ENCODE measurements at places on chromosomes 3 and 15.

DNA sequence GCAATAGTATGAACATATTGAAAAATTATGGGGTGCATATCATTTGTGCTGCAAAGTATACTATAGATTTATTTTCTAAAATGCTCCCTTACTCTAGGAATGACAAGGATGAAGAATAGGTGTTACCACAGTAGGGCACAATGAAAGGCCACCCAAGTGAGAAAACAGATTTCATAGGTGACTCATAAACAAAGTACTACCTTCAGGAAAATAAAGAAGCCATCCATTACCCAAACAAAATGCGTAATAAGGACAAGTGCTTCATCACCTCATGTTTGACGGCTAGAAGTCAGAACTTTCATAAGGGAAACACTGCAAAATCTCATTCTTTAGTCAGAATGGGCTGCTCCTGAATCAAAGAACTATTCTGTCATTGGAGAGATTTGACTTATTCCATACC is 116.6 kb downstream of the MFSD1 start:
- DNase-seq: no peak

GRCh38 chr3:185290266-185290665 is 36.4 kb upstream of the EHHADH start:
- no peak for DNase-seq

DNA sequence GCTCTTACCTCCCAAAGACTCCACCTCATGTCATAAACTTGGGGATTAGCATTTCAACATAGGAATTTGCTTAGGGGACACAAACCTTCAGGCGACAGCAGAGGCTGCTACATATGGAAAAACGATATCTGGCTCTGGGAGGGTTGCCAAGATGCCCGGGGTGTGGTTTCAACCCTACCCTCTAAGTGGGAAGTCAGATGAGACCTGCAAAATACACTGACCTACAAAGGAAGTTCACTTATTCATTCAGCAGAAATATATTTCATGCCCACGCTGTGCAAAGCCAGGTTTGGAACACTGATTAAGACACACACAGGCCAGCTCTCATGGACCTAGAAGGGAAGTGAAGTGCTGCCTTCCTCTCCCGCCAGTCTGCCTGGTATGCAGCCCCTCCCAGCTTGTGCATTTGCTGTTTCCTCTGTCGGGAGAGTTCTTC is 239.3 kb downstream of the FEZF2 start:
- no peak for DNase-seq

GRCh38 chr3:157134620-157135191 is 25.2 kb downstream of the CCNL1 start:
- DNase-seq: no peak

- DNase-seq: no peak
These were observed 91.0 kb downstream of the IGSF11 start for GRCh38 chr3:118943597-118943996.

GRCh38 chr15:101175401-101175800 is 76.4 kb downstream of the CHSY1 start:
- no peak for DNase-seq

GRCh38 chr3:184712248-184713039 is 580 bp upstream of the MAGEF1 start:
- no peak for DNase-seq

GRCh38 chr3:149324332-149324731 is 9.1 kb downstream of the TM4SF18 start:
- DNase-seq: no peak

DNA sequence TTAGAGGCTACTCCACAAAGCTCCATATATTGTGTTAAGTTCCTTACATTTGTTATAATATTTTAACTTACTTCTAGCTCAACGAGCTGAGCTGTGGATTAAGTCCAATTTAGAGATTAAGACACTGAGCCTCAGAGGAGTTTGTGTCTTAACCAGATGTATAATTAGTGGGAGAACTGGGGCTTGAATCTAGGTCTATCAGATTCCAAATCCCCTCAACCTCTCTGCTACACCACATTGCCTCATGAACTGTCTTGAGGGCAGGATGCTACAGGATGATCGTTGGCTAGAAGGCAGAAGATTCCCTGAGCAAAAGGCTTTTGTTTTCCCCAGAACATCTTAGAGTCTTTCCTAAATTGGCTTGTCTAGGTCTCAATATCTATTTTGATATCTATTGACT is 890.8 kb downstream of the NAALADL2 start:
- no peak for DNase-seq

GRCh38 chr15:71249986-71250385 is 134.7 kb downstream of the THSD4 start:
- DNase-seq: no peak

GRCh38 chr15:27645672-27646071 is 453.4 kb downstream of the OCA2 start:
- no peak for DNase-seq

DNA sequence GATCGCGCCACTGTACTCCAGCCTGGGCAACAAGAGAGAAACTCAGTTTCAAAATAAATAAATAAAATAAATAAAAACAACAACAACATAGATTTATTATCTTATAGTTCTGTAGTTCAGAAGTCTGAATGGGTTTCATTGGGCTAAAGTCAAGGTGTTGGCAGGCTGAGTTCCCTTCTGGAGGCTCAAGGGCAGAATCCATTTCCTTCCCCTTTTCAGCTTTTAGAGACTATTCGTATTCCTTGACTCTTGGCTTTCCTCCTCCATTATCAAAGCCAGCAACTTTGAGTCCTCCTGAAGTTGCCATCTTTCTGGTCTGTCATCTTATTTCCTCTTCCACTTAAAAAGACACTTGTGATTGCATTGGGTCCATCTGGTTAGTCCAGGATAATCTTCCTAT is 12.1 kb downstream of the BLM start:
- DNase-seq: no peak

GRCh38 chr15:39783244-39783820 is 691 bp upstream of the FSIP1 start:
- no peak for DNase-seq

GRCh38 chr15:53910236-53910849 is 67.9 kb upstream of the UNC13C start:
- no peak for DNase-seq

GRCh38 chr3:46871222-46871621 is 6.3 kb upstream of the PTH1R start:
- DNase-seq: no peak

DNA sequence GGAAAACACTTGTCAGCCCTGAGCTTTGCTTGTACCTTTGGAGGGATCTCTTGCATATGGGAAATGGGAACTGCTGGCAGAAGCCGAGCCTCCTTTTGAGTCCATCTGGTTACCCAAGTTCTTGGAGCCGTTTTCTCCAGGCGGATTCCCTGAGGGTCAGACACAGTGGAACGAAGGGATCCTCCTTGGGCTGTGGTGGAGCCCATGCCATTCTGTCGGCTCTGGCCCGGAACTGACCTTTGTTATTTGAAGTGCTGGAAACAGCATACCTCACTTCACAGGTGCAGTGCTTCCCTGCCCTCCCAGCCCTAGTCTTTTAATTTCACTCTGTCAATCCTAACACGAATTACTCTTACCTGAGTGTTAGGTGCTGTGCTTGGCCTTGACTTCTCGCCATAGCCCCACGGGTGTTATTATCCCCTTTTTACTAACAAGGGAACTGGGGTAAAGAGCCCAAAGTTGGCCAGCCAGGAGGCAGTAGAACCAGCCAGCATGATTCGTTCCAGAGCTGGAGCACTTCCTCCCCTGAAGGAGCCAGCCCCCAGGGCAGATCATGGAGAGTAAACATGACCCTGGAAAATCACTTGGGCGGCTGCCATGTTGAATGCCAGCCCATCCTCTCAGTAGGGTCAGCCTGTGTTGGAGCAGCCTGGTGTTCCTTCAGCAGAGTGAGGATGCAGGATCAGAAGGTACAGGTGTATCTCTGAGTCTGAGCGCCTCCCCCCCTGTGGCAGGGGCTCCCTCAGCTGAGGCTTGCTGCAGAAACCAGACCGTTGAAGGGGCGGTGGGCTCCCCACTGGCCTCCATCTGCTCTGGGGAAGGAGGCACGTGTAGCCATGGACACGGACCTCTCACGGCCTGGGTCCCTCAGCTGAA is 143.2 kb downstream of the DNAJB8 start:
- no peak for DNase-seq

GRCh38 chr3:124592658-124593441 is 137.4 kb upstream of the UMPS start:
- no peak for DNase-seq

- no peak for DNase-seq
These were observed 9.2 kb upstream of the PDZRN3 start for GRCh38 chr3:73633916-73634344.

DNA sequence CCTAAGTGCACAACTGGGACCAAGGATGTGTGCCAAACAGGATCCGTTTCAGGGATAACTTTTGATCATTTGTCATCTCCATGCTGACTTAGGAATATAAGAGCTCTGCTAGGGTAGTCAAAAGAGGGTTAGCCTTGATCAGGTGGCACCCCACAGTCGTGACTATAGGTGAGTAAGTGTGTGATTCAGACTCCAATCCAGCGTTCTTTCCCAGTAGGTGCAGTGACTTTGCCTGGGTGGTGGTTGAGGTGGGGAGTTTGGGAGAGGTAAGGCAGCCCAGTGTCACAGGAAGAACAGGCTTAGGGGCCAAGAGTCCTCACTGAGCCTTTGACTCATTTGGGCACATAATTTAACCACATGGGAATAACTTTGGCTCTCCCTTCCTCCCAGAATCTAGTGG is 51.0 kb downstream of the CHDH start:
- DNase-seq: no peak

GRCh38 chr3:37726525-37727290 is 135.0 kb upstream of the CTDSPL start:
- no peak for DNase-seq

- DNase-seq: no peak
These were observed 55.7 kb upstream of the ACTC1 start for GRCh38 chr15:34851007-34851406.

- DNase-seq: no peak
These were observed 19.6 kb downstream of the PLXNA1 start for GRCh38 chr3:127002195-127003174.

GRCh38 chr3:156749244-156749643 is 74.9 kb downstream of the TIPARP start:
- no peak for DNase-seq

- DNase-seq: no peak
These were observed 118.4 kb downstream of the ADCY5 start for GRCh38 chr3:123330441-123330991.

DNA sequence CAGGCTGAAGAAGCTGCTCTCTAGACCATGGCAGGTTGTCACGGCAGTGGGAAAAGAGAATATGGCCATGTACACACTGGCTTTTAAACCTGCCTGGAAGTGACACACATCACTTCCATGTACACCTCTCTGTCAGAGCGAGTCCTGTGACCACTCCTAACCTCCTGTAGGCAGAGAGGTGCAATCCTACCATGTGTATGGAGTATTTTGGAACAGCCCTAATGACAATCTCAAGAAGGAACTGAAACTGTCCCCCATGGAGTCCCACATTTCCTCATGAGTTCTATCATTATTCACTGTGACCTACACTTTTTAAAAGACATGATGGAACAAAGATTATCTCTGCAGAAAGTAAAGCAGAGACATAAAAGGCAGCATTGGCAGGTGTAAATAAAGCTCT is 153.4 kb upstream of the PFN2 start:
- DNase-seq: no peak

- DNase-seq: no peak
These were observed 34.7 kb downstream of the CEP19 start for GRCh38 chr3:196677353-196677752.

- DNase-seq: no peak
These were observed 184.6 kb downstream of the DCLK3 start for GRCh38 chr3:36579746-36580145.
